ENCODE measurements at places on chromosomes 7 and 10.

- DNase-seq, result no peak
These were observed 97.7 kb downstream of the HIBADH start for GRCh38 chr7:27564881-27565482.

- DNase-seq, result no peak
These were observed 490.7 kb upstream of the KCND2 start for GRCh38 chr7:119782286-119782685.

GRCh38 chr7:29840701-29841100 lies 34.4 kb downstream of the WIPF3 start:
- DNase-seq, result no peak

GRCh38 chr7:68623030-68623429 lies 975.2 kb upstream of the AUTS2 start:
- DNase-seq, result no peak

GRCh38 chr7:106598663-106599342 lies 62.2 kb downstream of the CCDC71L start:
- peak; percentile 3 for DNase-seq

DNA sequence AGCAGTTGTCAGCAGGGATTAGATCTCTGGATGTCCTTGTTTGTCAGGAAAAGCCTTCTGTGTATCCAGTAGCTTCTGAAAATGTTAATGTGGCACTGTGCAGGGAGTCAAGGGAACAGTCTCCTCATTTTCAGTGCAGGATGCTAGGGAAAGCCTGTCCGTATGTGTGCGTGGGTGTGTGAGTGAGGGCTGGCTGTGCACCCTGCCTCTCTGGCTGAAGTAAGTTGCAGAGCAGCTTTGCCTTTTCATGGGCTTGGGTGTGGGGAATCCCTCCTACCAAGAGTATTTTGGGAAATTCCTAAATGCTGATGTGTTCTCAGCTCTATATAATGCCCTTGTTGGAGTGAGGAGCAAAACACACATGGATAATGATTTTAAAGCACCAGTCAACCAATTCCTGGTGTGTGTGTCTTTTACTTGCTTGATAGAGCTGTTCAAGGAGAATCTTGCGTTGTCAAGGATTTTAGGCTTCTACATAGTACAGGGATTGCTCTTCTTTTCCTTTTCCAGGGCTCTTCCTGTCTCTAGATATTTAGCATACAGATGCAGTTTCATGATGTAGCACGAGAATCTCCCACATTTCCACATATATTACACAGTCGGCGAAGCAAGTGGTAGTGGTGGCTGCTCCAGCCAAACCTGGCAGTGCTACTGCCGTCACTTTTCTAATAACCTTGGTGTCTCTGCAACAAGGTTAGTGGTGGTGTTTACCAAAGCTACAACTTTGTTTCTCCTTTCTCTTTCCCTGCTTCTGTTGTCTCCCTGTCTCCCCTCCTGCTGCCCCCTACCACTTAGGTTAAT lies 92.8 kb downstream of the MCU start:
- no peak for DNase-seq

- no peak for DNase-seq
These were observed 110.6 kb downstream of the ZMIZ1 start for GRCh38 chr10:79179164-79179956.

GRCh38 chr7:132768099-132768498 lies 191.8 kb upstream of the PLXNA4 start:
- no peak for DNase-seq

GRCh38 chr7:5595545-5596045 lies 172.0 kb upstream of the TNRC18 start:
- DNase-seq, result no peak

DNA sequence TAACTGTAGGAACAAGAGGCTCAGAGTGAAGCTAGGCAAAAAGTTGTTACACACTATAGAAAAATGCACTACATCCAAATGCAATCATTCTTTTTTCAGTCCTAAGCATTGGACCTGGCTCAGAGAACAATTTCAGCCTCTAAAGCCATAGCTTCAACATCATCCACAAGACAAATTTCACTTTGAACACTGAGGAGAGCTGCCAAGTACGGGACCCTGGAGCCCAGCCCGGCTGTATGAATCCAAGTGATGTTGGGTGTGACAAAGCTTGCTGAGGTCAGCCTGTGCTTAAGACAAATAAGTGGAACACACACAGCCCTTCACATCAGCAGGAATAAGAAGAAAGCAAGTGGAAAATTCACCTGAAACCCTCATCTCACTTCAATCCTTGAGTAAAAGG lies 233.1 kb upstream of the PFKP start:
- DNase-seq, result no peak

- DNase-seq, result no peak
These were observed 36.3 kb upstream of the SH2D4B start for GRCh38 chr10:80501381-80501912.

DNA sequence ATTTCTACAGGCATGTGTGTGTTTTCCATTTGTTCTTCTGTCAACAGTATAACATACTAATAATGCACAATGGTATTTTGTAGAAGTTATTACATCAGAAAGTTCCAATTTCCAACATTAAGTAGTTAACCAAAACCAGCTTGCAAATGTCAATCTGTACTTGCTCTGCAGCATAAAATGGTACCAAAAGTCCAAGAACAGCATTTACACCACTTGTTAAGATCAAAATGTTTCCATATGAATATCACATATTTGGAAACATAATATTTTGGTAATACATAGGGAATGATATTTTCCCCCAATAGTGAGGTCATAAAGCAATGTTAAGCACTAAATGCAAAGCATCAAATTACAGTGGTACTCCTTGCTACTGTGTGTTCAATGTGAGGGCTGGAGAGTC lies 162.1 kb downstream of the ZNF438 start:
- no peak for DNase-seq

DNA sequence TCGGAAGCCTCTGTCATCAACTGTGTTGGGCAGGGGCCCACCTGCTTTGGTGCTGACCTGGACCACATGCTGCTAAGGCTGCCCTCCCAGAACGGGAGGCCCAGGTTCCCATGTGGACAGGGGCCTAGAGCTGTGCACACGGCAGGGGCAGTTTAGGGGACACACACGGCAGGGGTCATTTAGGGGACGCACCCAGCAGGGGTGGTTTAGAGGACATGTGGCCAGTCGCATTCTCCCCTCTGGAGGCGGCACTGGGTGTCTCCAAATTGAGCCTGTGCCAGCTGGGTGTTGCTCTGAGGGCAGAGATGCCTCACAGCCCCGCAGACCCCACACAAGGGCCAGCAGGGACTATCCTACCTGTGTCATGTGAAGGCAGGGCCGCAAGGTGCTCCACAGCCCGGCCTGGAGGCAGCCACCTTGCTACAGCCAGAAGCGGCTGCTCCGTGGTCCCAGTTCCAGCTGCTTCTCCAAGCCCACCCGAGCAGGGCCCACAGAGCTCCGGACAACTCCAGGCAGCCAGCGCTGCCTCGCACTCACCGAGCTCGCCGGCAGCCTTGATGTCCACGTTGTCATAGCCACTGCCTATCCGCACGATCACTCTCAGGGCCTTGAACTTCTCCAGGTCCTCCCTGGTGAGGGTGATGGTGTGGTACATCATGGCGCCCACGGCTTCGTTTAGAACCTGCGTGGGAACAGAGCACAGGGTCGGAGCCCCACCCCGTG lies 60.7 kb downstream of the ZRANB1 start:
- DNase-seq, result no peak

- DNase-seq, result no peak
These were observed 1012.8 kb downstream of the LRMDA start for GRCh38 chr10:76444034-76444800.

DNA sequence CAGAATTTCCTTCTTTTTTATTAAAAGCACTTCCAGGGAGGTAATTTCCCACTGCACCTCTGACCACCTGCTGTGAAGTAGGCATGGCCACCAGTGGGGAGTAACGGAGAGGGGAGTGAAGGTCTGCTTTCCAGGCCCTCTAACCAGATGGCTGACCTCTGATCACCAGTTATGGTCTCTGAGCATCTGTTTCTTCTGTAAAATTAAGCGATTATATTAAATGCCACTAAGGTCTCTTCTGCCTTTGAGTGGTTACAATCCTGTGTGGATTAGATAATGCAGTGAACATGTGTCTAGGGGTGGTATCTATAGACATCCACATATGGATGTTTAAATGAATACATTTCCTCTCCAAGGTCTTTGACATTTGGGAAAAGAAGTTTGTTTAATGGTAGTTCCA lies 199.6 kb downstream of the HERPUD2 start:
- DNase-seq, result no peak

- no peak for DNase-seq
These were observed 298.3 kb upstream of the FZD8 start for GRCh38 chr10:35940141-35941041.

DNA sequence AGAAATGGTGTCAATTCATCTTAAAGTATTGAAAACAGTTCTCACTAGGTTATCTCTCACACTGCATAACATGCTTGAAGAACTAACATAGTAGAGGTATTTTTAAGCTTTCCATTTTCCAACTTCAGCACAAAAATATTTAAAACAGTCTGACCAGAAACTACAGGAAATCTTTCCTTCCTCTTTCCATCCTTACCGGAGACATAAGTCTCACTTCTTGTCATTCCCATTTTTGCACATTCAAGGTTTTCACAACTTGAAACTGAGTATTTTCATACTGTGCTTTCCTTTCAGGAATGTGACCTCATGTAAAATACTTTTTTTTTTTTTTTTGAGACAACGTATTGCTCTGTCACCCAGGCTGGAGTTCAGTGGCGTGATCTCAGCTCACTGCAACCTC lies 45.2 kb downstream of the ARHGAP12 start:
- DNase-seq, result no peak

DNA sequence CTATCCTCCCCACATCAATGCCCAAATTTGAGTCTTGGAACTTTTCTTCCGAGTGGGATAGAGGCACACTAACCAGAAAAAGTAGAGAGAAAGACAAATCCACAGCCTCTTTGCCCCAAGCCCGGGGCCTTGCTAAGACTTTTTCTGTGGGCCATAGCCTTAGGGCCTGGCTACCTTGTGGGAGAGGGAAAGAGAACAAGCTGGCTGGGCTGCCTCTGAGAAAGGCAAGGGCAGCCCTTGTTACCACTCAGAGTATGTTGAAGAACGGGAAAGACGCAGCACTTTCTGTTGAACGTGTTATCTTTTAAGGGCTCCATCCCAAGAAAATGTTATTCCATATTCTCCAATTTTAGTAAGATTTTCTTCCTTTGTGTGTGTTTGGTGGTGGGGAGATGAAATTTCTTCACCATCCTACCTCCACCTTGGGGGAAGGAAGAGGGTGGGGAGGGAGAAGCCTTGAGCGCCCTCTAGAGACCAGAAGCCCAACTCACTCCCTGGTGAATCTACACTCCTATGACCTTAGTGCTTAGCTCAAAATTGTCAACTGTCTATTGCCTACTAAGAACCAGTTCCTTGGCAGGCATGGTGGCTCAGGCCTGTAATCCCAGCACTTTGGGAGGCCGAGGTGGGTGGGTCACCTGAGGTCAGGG lies 3.9 kb upstream of the NRF1 start:
- DNase-seq, result no peak
